Vagina (tissue), 2 donors: ENCODE measurements at places on chromosomes 4 and X.

GRCh38 chr4:34861666-34862065 is 1382.6 kb downstream of the ARAP2 start:
- no peak for DNase-seq

GRCh38 chr4:150006197-150006596 is 72.0 kb upstream of the DCLK2 start:
- DNase-seq = no peak

GRCh38 chrX:97145934-97146333 is 262.2 kb downstream of the RPA4 start:
- DNase-seq = no peak

GRCh38 chr4:144316869-144317268 is 176.4 kb upstream of the GYPA start:
- no peak for DNase-seq

GRCh38 chr4:104044369-104044768 is 324.6 kb upstream of the TACR3 start:
- no peak for DNase-seq

DNA sequence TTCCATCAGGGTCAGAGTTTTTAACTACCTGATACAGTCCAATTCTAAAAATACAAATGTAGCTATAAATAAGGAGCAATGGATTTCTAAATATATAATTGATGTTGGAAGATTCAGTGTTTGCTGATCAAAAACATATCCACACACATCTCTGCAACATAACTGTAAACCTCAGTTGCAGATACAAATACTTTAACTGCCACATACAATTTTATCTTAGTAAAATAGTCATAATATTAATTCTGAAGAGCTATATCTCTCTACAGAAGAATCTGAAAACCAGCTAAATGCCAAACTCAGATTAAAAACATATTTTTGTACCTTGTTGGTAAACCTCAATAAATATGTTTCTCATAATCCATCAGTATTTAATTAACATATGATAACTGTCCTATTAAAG is 674.3 kb upstream of the INTU start:
- DNase-seq = no peak

DNA sequence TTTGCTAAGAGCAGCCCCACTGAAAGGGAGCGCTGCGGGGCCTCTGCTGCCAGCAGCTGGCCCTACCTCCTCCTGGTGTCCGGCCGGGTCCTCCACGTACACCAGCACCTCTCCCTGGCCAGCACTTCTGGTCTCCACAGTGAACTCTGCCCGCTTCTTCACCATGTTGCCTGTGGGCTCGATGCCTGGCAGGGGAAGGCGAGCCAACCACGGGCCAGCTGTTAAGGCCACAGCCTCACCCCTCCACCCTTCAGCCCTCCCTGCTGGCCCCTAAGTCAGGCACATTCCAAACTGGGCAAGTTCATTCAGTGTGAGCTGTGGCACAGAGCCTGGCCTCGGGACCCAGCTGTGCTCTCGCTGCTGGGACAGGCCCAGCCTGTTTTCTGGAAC is 7.8 kb downstream of the FLNA start:
- DNase-seq = no peak

- DNase-seq = no peak
Measured at GRCh38 chrX:110755061-110755460, 40.6 kb downstream of the CHRDL1 start.

- DNase-seq = no peak
Measured at GRCh38 chr4:123488916-123489315, 92.3 kb downstream of the SPRY1 start.

DNA sequence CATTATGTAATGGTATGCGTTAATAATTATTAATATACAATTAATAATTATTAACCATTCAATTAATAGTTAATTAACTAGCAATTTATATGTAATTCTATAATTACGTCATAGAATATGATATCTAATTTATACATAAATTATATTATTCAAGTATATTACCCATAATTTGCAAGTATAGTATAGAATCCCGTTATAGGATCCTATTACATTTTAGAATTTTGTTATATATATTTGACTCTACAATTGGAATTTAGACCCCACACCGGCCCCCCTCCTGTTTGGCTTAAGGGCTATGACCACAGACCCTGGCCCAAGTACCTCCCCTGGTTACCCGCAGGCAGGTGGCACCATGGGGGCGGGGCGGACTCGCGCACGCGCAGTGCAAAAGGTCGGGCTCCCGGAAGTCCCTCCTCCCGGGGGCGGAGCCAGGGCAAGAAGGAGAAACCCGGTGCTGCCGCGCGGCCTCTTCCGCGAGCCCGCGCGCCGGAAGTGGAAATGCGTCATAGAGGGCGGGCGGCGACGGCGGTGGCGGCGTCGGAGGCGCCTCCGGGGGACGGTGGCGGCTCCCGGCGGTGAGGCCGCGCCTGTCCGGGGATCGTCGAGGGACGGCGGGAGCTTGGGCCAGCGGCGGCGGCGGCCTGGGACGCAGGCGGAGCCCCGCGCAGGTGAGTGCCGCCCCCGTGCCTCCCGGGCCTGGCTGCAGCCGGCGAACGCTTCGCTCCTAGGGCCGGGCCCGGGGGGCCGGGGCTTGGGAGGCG is at the start of gene AKAP17A:
AKAP17A (plus strand) TSS at position 503 of the 761 bp plus-strand sequence. CDS start 1,859 bp downstream, outside the sequence.
- DNase-seq = peak; percentile 97

DNA sequence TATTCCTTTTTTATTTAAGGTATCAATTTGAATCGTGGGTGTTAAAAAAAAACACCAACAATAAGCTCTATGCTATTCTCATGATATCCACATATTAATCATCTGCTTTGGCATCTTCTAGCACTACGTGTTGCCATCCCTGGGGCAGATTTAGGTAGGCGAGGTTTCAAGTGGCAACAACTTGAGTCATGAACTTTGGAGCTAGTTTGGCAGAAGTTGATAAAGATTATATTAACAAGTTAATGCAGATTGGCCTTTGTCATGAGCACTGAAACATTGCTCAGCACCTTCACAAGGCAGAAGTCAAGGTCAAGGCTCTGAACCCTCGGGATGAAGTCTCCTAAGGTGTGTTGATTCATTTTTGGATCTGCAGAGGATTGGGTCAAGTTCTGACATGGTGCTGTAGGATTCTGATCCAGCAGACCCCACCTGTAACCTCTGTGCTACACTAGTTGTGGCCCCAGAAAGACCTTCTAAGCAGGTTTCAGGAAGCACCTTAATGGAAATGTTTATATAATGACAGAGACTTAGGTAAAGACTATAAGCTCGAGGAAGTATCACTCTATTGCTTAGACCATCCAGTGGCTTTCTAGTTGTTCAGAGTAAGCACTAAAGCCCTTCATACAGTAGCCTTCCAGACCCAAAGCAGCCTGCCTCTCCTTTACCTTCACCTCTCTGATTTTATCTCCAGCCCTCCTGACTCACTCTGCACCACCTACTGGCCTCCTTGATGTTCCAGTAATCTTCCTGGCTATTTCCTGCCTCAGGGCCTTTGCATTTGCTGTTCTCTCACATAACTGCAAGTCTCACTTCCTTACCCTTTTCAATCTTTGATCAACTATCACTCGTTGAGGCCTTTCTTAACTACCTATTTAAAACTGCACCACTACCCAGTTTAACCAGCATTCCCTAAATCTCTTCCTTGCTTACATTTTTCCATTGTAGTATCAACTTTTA is 117.0 kb upstream of the SLC4A4 start:
- DNase-seq = no peak

DNA sequence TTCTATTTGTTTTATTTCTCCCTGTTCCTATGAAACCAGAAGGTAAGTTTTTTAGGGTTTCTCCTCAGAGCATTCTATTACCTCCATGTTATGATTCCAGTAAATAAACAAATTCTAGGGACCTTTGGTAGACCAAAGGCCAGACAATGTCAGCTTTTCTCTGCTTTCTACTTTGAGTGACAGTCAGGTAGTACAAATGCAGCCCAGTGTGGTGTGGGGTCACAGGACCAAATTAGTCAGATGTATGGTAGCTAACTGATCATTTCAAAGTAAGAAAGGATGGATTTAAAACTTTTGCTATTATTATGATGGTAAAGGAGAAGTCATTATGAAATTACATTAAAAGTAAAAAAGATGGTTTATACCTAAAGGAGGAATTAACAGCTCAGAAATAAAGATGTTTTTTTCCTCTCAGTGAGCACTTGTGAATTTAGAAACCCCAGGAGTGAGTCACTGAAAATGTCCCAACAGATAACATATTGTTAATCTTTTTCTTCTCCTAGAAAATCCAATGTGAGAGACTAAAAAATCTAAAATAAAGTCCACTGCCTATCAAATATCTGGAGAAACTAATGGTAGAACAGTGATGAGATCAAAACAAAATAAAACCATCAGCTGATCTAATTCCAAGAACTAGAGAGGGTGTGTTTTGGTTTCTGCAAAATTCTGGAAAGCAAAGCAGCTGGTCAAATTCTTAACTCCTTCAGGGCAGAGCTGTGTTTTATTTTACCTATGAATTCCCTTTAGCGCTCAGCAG is 16.6 kb upstream of the KLHL2 start:
- no peak for DNase-seq

DNA sequence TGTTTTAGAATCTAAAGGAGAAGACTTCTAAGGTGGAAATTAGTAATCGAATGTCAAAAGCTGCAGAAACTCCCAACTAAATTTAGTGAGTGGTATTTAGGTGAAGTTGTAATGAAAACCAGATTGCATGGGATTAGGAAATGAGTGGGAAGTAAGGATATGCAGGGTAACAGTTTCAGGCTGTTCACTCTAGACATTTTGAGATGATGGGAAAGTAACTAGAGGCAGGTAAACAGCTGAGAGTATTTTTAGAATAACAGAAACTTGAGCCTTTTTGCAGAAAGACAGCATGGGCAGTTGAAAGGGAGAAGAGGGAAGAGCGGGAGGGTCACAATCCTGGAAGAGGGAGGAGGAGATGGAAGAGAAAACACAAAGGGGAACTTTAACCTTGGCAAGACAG is 12.7 kb downstream of the SPRY1 start:
- DNase-seq = no peak

GRCh38 chr4:15809466-15809865 is 31.3 kb downstream of the CD38 start:
- no peak for DNase-seq

GRCh38 chrX:43716696-43717095 is 60.6 kb downstream of the MAOA start:
- DNase-seq = no peak

- no peak for DNase-seq
Measured at GRCh38 chr4:187992971-187993370, 2.6 kb upstream of the ZFP42 start.

GRCh38 chrX:134692233-134692632 is 34.0 kb upstream of the PLAC1 start:
- no peak for DNase-seq

DNA sequence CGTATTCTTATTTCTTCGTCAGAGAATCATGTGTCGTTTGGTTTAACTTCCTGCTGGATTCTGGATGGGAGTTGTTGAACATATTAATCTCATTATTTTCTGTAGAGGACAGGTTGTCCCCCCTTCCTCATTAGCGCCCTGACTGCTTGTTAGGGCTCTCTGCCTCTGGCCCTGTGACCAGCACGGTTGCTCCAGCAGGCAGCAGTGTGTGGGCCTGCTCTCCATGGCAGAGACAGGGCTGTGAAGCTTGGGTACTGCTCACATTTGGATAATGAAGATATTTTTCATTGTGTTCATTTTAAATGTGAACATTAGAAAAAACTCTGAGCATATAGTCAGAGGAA is 102.7 kb downstream of the KLHL8 start:
- no peak for DNase-seq

DNA sequence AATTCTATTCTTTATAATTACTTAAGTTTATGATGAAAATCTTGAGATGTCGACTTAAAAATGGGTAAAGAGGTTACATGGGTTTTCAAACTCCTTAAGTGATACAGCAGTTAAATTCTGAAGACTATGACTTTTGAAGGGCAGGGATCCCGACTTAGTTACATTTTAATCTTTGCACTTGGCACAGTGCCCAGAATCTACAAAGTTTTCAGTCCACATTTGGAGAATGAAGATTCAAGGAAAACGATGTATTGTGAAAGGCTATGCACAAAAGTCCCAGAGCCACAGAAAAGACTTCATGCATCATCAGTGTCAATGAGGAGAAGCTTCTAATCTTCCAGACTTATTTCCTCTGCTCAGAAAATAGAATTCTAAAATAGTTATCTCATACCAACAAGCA is 36.3 kb upstream of the GRPR start:
- DNase-seq = no peak

GRCh38 chr4:1022739-1023066 is 11.3 kb downstream of the FGFRL1 start:
- DNase-seq = no peak

GRCh38 chrX:19063030-19063429 is 59.2 kb downstream of the ADGRG2 start:
- no peak for DNase-seq

GRCh38 chr4:168659741-168660465 is 163.1 kb downstream of the PALLD start:
- no peak for DNase-seq

- DNase-seq = no peak
Measured at GRCh38 chrX:71581210-71581609, 3.0 kb downstream of the GCNA start.
